ENCODE measurements at places on chromosomes 6 and 20. TPM values are rescaled to one million over a fixed set of nuclear protein-coding genes. Genes with fewer than 3 reads are reported as not detected.

GRCh38 chr20:6579417-6579816 lies 188.1 kb upstream of the BMP2 start:
- no peak for DNase-seq

DNA sequence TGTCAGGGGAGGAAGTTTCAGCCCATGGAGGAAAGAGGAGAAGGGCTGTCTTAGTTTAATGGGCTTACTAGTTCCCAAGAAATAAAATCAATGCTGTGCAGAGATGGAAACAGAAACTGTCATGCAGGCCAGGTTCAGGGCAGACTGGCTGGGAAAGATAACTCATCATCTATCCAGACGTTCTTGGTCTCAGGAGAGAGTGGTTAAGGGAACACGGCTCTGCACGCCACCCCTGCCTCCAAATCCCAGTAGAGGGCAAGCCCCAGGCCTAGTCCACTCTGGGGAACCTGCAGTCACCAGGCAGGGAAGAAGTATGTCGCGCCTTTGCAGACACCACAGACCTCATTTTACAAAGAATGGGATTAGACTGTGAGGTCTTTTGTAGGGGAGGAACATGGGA lies 12.5 kb downstream of the ALDH8A1 start:
- no peak for DNase-seq

- DNase-seq = no peak
These were observed 9.6 kb upstream of the FOXF2 start for GRCh38 chr6:1379788-1380147.

DNA sequence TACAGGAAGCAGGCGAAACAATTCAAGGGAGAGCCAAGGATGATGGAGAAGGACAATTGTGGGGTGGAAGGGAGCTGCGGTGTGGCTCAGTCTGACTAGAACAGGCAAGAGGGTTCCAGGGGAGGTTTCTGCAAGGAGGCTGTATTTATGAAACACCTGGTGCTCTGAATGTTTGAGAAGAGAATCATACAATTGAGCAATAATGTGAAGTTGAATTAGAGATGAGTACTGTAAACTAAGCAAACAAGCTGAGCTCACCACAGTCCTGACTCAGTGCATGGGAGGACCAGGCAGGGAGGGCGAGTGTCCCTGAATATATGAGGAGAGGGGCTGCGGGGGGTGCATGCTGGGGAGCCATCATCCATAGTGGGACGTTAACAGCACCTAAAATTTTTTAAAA lies 279.7 kb downstream of the KIF16B start:
- DNase-seq = no peak

- DNase-seq = no peak
These were observed 41.7 kb upstream of the KLHL31 start for GRCh38 chr6:53707108-53707897.

GRCh38 chr6:84182001-84182400 lies 45.4 kb downstream of the CEP162 start:
- DNase-seq = no peak

GRCh38 chr6:147001621-147002020 lies 202.6 kb upstream of the STXBP5 start:
- no peak for DNase-seq

- no peak for DNase-seq
These were observed 57.4 kb downstream of the NCOA6 start for GRCh38 chr20:34768096-34768495.

- no peak for DNase-seq
These were observed 177.8 kb upstream of the ECI2 start for GRCh38 chr6:4313044-4313686.

ABHD16B gene
- total RNA-seq = not detected

ARMC12 gene
- 1.9 TPM for total RNA-seq

GLP1R gene
- not detected for total RNA-seq

DZANK1 gene
- total RNA-seq = 3.4 TPM

CST7 gene
- total RNA-seq = 5.5 TPM

ZBP1 gene
- total RNA-seq = 10.2 TPM

EYS gene
- not detected for total RNA-seq
